ENCODE measurements at places on chromosomes 2 and 18.

DNA sequence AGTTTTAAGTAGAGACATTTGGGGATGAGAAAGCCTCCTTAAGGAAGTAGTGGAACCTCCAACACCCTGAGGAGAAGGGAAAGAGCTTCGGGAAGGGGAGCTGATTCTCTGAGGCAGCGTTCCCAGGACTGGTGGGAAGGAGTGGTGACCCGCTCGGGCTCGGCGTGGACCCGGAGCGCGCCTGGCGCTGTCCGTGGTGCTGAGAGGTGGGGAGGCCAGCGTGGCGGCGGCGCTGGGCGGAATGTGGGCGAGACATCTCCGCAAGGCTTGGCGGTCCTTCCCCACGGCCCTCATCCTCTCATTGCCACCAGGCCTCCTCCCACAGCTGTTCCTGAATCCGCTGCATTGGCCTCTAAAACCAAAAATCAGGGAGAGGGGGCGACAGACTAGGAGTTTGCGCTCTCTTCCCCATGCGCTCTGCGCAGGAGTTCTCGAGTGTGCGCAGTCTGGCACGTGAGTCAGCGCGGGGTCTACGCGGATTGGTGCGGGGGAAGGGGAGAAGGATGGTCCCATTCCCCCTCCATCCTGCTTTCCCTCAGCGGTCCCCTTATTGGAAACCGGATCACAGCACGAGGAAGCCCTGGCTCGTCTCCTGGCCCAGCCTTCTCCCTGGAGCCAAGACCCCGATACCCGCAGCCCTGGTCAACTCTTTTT, 857 bp downstream of the RESP18 start:
- no peak for DNase-seq

DNA sequence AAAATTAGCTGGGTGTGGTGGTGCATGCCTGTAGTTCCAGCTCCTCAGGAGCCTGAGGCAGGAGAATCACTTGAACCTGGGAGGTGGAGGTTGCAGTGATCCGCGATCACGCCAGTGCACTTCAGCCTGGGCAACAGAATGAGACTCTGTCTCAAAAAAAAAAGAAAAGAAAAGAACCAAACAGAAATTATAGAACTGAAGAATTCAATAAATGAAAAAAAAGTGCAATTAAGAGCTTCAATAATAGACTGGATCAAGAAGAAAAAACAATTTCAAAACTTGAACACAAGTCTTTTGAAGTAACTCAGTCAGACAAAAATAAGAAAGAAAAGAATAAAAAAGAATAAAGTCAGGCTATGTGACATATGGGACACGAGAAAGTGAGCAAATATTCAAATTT, 175.8 kb upstream of the ZSWIM2 start:
- DNase-seq: no peak

GRCh38 chr18:3605954-3606443, 156.0 kb downstream of the TGIF1 start:
- DNase-seq: no peak

DNA sequence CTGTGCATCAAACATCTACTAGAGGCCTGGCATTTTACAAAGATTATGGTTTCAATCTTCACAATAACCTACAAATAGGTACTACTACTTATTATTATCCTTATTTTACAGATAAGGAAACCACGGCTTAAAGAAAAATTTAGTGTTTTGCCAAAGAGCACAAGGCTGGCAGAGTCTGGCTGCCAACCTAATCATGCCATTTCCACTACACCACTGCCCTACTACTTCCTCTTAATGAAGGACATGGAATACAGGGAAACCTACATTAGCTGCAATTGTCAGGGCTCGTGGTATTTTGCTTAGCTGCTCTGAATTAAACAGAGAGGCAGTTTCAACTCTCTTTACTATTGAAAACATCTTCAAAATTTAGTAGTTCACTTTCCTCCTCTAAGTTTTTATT, 5.9 kb downstream of the MBOAT2 start:
- no peak for DNase-seq

DNA sequence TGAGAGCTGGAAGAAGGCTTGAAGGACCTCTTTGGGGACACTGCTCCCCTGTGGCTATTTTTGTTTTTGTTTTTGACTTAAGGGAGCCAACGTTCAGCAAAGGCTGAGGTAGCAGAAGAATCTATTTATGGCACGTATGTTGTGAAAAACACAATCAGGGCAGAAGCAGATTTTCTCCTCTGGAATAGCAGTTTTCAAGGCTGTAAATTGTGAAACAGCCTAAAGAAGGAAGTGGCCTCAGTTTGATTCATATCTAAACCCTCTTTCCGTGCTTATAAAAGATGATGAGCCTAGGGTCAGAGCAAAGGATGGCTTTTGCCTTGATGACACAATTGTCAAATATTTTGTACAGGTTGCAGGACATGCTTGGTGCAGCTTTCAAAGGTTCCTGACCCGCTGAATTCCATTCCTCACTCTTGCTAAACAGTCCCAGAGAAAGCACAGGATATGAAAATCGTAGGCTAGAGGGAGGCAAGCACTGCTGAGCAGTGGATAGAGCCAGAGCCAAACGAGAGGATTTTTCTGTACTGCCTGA, 106.2 kb upstream of the DLX2 start:
- DNase-seq: no peak

DNA sequence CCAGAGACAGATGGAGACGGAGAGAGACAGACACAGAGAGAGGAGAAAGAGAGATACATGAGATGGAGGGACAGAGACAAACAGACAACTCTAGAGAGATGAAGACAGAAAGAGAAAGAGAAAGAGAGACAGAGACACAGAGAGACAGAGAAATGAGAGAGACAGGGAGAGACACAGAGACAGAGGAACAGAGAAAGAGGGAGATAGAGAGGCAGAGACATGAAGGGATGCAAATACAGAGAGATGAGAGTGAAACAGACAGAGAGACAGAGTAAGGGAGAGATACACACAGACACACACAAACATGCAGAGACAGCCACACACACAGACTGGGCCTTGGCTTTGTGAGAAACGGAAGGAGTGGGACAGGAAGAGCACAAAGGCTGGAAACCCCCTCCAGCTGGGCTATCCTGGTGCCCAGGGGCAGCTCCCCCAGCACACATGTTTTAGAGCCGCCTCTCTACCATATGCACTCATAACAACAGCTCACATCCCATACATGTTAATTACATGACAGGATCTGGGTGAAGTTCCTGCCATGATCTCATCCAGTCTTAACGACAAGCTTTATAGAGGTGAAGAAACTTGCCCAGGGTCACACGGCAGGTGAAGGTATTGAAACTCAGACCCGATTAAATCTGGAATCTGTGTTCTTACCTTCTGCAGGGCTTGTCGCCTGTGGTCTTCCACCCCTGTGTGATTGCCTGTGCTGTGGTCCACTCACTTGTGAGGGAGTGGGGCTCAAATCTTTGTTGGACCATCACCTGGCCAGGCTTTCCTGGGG, 32.4 kb downstream of the IL18R1 start:
- no peak for DNase-seq

DNA sequence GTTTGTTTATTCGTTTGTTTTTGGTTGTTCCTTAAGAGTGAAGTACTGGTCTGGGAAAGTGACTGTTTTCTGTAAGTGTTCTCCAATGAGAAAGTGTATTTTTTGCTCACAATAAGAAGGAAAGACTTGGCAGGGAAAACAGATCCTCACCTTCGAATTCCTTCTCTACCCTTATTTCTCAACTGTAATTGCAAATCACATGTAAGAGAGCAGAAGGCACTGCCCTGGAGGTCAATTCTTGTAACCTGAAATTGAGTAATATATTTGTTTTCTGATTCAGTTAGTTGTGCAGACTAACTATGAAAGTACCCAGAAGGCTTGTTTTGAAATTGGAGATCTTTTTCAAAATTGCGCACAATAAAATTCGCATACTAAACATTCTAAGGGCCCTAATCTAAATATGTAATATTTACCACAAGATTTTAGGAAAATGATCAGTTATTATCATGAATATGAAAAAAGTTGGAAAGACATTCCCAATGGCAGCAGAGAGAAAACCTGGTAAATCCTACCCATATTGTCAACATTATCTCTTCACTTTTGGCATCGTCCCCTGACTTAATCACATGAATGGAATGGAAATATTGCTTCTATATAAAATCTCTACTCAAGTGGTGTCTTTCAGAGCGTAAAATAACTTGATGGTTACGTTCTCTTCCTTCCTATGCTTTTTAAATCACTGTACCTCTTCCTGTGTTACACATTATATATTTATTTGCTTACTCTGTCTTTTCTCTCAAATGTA, 24.1 kb downstream of the TFPI start:
- DNase-seq: no peak

All from stimulated activated CD4-positive, alpha-beta T cell treated with anti-CD3 and anti-CD28 coated beads, Interleukin-4, amount 100 ng/mL, for 4 hours (primary cell).